ELF-1 (cell line): ENCODE measurements at places on chromosomes 6 and 20.

DNA sequence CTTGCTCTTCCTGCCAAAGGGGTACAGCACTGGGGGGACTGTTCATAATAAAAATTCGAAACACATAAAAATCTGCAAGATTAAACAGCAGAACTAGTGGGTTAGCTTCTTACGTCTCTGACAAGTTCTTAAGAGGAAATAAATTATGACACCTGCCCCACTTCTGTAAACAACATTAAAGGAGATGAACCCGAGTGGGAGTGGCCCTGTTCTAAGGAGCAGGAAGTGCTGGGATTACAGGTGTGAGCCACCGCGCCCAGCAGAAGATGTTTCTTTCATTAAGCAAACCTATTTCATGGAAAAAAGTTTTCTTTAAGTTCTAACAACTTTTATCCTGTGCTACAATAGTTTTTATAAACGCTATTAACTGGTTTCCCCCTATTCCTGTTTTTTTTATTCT, 24.6 kb downstream of the USP45 start:
- DNase-seq = no peak

- no peak for DNase-seq
Measured at GRCh38 chr20:22515264-22515663, 69.1 kb downstream of the FOXA2 start.

GRCh38 chr6:39834278-39834677, 42.1 kb downstream of the DAAM2 start:
- DNase-seq = no peak

- DNase-seq = no peak
Measured at GRCh38 chr6:113370508-113371502, 486.3 kb upstream of the MARCKS start.

DNA sequence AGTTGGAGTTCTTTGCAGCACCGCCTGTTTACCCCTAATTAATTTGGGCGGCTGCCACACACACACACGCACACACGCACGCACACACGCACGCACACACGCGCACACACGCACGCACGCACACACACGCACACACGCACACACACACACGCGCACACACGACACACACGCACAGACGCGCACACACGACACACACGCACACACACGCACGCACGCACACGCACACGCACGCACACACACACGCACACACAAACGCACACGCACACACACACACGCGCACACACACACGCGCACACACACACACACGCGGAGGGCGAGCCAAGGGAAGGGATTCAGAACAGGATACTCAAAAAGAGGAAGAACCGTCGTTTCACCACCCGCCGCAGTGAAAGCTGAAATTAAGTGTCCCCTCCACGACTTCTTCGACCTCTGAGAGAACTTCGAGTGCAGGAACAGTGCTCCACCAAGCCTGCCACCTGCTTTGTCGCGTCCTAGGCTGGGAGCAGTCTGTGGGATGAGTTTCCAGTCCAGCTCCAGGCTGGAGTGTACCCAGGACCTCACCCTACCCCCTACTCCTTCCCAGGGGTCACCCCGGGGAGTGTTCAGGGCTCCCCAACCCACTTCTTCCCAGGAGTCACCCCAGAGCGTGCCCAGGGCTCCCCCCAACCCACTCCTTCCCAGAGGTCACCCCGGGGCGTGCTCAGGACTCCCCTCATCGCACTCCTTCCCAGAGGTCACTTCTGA, 1.1 kb downstream of the RNASET2 start:
- DNase-seq = peak; percentile 21

GRCh38 chr20:50325651-50326050, 135.0 kb downstream of the CEBPB start:
- DNase-seq = no peak

DNA sequence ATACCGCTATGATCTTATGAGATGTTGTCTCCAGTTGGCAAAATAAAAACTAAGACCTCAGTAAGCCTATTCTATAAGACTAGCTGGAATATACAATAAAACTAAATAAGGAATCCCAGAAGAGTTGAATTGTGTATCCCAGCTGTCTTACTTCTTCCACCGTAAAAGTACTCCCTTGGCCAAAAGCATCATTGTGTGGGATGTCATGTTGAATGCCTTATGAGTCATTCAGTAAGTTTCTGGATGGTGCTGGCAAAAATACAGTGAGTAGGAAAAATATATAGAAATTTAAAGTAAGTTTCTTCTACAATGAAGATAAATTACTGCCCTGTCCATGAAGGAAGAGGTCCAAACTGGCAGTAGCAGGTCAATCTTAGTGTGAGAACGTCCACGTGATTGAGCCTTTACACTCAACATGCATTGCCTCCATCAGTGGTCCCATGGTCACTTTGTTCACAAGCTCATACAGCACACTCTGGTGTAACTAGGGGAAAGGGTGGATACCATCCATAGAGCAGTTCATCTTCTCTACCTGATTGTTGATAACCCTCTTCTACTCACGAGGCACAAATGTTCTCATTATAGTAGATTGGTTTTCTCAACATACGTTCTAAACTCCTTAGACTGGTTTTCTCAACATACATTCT, 13.7 kb upstream of the ZNF318 start:
- no peak for DNase-seq

DNA sequence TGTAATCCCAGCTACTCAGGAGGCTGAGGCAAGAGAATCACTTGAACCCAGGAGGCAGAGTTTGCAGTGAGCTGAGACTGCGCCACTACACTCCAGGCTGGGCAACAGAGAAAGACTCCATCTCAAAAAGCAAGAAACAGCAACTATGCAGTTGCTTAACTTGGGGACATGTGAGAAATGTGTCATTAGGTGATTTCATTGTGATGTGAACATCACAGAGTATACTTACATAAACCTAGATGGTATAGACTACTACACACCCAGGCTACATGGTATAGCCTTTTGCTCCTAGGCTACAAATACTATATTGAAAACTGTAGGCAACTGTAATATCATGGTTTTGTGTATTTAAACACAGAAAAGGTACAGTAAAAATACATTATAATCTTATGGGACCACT, 3.3 kb upstream of the COQ3 start:
- no peak for DNase-seq

DNA sequence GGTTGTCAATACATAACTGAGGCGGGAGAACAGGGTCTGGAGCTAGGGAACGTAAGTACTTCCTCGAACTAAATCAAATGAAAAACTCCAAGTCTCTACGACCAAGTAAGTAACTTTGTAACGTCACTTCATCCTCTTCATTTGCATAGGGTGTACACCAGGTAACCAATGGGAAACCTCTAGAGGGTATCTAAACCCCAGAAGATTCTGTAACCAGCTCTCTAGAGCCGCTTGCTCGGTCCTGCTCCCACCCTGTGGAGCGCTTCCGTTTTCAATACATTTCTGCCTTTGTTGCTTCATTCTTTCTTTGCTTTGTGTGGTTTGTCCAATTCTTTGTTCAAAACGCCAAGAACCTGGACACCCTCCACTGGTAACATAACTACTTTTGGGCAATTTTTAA, 133.5 kb upstream of the TMEM170B start:
- no peak for DNase-seq

GRCh38 chr6:111379302-111379701, 103.7 kb downstream of the REV3L start:
- DNase-seq = no peak

DNA sequence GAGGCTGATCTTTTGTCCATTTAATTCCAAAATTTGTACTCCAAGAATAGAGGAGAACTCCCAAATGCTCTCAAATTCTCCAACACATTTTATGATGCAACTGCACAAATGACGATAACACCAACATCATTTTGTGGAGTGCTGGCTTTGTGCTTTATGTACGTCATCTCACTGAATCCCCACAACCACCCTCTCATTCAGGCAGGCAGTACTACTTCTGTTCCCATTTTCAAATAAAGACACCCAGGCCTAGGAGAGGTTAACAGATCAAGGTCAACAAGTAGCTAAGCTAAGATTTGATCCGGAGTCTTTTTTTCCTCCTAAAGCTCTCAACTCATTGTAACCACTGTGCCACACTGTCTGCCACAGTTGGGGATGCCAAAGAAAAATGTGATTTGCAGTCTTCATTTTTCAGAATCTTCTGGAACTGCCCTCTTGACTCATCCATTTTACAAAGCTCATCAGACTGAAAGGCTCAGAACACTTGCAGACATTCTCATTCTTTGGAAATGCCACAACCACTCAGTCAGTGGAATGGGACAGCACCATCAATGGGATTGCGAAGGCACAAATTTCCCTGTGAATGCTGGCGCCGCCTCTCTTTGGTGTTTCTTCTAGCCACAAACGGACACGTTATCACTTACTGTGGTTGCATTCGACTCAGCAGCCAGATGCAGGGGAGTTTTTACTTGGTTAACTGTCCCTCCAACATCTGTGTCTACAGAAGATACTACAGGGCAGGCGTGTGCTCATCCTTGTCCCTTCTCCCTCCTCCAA, 184.4 kb downstream of the GJA10 start:
- DNase-seq = peak; percentile 10

DNA sequence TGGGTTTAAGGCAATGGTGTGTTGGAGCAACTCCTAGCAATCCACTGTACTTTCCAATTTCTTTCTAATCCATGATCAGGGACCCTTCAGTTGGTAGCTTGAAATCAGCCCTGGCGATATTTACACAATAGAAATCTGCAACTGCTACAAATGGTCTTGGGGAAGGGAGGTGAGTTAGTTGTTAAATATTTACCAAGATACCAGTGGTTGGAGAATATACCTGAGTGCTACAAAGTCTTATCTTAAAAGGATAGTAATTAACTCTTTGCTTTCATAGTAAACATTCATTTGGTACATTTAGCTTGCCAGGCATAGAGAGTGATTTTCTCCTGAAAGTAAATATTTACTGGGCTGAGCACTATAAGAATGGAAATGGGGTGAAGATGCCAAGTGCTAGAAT, 568.2 kb downstream of the BCKDHB start:
- DNase-seq = no peak

DNA sequence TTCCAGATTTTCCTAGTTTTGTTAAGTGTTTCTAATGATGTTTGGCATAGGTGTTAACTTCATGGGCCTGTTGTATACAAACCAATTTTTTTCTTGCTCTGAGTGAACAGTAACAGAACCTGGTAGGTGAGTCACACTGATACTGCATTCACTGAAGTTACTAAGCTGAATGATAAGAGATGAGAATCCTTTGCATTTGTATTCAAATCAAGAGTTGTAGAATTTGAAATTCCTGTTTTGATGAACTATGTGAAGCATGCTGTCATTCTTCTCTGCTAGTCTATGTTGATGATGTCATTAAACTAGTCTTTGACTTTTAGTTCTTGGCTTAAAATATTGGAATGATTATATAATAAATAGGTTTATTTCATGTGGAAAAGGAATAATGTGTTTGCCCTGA, 37.9 kb downstream of the PTPRA start:
- DNase-seq = no peak

GRCh38 chr20:47296950-47297349, 59.5 kb downstream of the ZMYND8 start:
- no peak for DNase-seq

- no peak for DNase-seq
Measured at GRCh38 chr20:14234666-14235295, 102.6 kb downstream of the FLRT3 start.

GRCh38 chr6:135115834-135116233, 61.2 kb upstream of the HBS1L start:
- DNase-seq = no peak

GRCh38 chr6:111129013-111129412, 41.7 kb downstream of the SLC16A10 start:
- DNase-seq = no peak

DNA sequence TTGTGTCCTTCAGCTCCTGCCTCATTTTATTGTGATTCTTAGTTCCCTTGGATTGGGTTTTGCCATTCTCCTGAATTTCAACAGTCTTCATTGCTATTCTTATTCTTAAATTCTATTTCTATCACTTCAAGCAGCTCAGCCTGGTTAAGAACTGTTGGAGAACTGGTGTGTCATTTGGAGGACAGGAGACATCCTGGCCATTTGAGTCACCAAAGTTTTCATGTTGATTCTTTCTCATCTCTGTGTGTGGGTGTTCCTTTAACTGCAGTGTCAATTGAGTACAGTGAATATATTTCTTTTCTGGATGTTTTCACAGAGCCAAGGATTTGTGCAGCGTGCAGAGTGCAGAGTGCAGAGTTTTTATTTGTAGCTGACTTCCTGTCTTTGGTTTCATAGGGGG, 33.5 kb upstream of the TFB1M start:
- no peak for DNase-seq

GRCh38 chr6:148164645-148165044, 178.0 kb upstream of the SASH1 start:
- no peak for DNase-seq

DNA sequence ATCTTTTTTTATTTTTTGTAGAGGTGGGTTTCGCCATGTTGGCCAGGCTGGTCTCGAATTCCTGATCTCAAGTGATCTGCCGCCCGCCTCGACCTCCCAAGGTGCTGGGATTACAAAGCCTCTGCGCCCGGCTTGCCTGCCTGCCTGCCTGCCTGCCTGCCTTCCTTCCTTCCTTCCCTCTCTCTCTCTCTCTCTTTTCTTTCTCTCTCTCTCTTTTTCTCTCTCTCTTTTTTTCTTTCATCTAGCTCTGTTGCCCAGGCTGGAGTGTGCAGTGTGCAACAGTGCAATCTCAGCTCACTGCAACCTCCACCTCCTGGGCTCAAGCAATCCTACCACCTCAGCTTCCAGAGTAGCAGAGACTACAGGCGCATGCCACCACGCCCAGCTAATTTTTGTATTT, 4.6 kb upstream of the ILRUN start:
- no peak for DNase-seq

GRCh38 chr6:105882828-105883227, 203.3 kb upstream of the PRDM1 start:
- DNase-seq = no peak

DNA sequence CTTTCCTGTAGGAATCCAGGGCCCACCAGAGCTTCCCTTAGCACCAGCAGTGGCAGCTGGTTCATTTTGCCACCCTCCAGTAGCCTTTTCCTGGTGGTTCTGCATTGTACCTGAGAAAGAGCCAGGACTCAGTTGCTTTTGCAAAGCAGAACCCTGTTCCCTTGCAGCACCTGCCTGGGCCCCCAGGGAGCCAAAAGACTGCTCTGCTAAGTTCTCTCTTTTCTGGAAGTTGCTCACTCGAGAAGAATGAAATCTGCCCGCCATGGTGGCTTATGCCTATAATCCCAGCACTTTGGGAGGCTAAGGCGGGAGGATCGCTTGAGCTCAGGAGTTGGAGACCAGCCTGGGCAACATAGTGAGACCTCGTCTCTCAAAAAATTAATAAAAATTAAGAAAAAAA, 24.0 kb downstream of the GHRH start:
- no peak for DNase-seq

DNA sequence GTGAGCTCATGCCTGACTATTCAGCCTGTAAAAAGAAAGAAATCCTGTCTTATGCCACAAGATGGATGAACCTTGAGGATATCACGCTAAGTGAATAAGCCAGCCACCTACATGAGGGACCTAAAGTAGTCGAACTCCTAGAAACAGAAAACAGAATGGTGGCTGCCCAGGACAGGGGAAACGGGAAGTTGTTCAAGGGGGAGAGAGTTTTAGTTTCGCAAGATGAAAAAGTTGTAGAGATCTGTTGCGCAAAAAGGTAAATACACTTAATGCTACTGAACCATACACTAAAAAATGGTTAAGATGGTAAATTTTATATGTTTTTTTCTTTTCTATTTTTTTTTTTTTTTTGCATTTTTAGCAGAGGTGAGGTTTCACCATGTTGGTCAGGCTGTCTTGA, 74.1 kb upstream of the RALY start:
- no peak for DNase-seq

- DNase-seq = no peak
Measured at GRCh38 chr6:45323656-45324224, 4.4 kb upstream of the RUNX2 start.

- no peak for DNase-seq
Measured at GRCh38 chr20:13786143-13786828, 1.5 kb downstream of the NDUFAF5 start.

- no peak for DNase-seq
Measured at GRCh38 chr20:59171986-59172385, 8.4 kb downstream of the ZNF831 start.
